ENCODE measurements at places on chromosomes 2 and 18.

DNA sequence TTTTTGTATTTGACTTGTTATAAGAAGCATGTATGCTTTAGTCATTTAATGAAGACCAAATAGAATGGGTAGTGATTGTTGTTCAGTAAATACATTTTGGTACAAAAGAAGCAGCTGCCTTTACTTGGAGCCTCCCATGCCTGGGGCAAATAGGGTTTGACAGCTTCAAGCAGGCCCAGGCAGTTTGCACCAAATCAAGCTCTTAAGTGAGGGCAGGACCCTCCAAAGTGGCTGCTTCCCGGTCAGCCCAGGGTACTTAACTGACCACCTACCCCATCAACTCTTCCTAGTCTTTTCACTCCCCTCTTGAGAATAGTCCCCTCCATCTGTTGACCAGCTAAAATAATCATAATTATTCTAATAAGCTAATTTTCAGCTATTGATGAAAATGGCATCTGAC lies 5.2 kb downstream of the MAPRE3 start:
- no peak for DNase-seq

GRCh38 chr2:196758474-196759377 lies 40.8 kb downstream of the GTF3C3 start:
- DNase-seq = no peak

DNA sequence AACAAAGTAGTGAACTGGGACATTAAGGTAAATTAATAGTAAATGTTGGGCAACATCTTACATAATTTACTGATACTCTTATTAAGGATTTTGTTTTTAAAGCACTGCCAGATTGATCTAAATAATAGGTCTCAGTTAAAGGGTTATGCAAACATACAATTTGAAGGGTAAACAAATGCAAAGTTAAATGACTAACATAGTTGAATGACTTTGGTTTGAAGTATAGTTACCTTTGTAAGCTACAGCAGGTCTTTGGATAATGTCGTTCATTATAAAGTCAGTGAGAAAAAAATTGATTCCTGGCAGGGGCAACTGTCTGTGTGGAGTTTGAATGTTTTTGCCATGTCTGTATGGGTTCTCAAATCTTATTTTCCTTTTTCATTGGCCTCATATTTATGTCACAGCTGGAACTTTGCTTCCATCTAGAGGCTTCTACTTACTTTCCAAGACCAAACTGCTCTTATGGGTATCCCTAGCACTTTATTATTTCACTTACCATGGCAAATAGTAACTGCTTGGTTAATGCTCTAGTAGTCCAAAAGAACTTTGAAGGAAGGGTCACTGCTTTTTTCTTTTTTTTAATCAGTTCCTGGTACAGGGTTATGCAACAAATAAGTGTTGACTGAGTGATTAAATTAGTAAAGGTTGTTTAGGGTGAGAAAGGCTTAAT lies 107.8 kb downstream of the NBEAL1 start:
- DNase-seq = no peak

DNA sequence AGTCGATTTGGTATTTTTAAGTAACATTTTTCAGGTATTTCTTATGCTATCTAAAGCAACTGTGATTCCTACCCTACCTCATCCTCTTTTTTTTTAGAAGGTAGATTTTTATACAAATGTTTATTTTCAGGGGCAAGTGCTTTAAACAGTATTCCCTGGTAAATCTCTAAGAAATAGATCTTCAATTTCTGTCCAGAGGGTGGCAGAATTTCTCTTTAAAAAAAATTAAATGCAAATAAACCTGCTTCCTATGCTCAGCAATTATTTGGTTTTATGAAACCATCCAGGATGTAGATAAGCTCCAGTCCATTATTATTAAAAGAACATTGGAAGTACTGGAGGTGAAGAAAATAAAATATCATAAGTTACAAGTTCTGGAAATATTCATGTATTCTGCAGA lies 191.9 kb downstream of the MYO3B start:
- DNase-seq = no peak

- no peak for DNase-seq
Measured at GRCh38 chr2:130390460-130391057, 34.7 kb downstream of the PTPN18 start.

Measured in T-helper 2 cell treated with Interferon-gamma antibody and Interleukin-4, amounts not matched to agents 5 μg/mL and 100 μg/mL, for 36 hours (primary cell).